ENCODE measurements at places on chromosomes 2 and 18.

GRCh38 chr2:127170021-127170420 lies 50.1 kb downstream of the CYP27C1 start:
- DNase-seq: no peak

- DNase-seq: no peak
Measured at GRCh38 chr18:13558790-13559189, 167.6 kb downstream of the FAM210A start.

DNA sequence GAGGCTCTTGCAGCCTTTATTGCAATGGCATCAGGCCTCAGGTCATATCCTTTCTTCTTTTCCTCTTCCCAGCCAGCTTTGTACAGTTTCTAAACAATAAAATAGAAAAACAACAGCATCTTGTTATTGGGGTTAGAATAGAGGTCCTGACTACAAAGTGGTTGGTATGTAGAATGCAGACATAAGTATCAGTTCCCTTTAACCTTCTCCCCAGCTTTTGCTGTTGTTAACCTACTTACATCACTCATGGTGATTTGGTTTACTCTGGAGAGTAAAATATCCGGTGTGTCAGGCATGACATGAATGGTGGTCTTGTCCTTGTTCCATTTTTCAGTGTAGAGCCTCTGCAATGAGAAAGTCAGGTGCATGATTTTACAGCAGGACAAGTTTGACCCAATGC lies 69.8 kb downstream of the NEB start:
- no peak for DNase-seq

- no peak for DNase-seq
Measured at GRCh38 chr2:205738117-205738968, 56.0 kb downstream of the NRP2 start.

DNA sequence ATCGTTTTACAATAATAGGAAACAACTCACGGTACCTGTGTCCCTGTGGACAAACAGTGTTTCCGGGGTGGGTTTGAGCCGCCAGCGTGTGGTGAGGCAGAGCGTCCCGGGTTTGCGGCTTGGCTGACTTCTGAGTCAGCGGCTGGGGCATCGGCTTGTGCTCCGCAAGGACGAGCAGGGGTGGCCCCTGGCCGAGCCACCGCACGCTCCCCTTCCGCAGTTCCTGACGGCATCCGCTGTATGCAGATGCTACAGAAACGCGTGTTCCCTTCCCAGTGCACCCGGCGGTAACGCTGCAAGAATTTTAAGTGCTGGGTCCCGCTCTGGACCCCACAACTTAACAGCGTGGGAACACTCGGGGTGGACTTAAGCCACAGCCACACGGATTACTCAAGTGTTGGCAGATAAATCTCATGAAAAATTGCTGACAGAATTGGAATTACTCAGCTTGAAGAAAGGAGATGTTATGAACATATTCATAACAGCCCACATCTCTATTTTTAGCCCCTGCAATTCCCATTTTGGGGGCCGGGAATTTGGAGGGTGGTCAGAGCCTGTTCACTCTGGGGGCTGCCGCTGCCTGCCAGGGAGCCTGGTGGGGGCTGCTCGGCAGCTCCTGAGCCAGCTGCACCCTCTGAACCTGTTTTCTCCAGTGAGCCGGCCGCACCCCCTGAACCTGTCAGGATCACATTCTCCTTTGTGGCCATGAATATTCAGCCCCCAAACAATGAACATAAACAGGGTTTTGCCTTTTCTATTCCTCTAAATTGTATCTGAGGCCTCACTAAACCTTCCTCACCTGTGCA lies 12.6 kb upstream of the KCNG2 start:
- DNase-seq: peak; percentile 35

DNA sequence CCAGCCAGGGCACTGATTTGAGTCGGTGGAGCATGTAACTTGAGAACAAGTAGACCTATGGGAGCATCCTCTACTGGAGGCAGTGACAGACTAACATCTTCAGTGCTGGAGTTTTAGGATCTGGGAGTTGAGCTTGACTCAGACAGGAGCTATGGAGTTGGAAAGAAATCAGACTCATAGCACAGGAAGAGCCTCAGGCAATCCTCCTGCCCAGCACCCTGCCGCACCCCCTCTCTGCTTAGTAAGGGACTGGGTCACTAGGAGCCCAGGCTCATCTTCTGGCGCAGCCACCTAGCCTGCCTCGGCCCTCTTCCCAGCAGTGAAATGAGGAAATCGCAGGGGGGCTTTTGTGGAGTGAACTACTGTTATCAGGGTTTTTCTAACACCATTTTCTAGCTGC lies 3.6 kb downstream of the ARID5A start:
- DNase-seq: no peak

DNA sequence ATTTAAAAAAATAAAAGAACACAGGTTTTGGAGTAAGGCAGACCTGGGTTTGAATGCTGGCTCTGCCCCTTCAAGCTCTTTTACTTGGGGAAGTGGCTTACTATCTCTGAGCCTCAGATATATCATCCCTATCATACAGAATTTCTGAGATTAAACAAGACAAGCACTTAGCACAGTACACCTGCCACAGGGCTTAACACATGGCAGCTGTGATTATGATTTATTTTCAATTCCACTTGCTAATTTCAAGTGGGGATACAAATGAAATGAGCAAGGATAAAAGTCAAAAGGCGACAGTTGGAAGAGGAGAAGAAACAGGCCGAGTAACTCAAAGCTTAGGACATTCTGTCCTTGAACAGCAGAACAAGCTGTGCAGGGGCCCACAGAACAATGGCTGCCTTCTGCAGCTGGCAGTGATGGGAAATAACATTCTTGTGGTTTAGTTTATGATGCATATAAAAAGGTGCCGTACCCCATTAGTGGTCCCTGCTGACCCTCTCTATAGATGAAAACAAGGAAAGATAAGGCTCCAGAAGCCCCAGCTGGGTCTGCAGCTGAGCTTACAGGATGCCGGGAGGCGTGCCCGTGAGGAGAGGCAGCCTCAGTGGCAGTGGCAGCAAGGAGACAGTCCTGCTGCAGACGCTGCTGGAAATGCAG lies 45.3 kb downstream of the KIF3C start:
- no peak for DNase-seq

- no peak for DNase-seq
Measured at GRCh38 chr2:190535121-190535439, 558 bp upstream of the NEMP2 start.

DNA sequence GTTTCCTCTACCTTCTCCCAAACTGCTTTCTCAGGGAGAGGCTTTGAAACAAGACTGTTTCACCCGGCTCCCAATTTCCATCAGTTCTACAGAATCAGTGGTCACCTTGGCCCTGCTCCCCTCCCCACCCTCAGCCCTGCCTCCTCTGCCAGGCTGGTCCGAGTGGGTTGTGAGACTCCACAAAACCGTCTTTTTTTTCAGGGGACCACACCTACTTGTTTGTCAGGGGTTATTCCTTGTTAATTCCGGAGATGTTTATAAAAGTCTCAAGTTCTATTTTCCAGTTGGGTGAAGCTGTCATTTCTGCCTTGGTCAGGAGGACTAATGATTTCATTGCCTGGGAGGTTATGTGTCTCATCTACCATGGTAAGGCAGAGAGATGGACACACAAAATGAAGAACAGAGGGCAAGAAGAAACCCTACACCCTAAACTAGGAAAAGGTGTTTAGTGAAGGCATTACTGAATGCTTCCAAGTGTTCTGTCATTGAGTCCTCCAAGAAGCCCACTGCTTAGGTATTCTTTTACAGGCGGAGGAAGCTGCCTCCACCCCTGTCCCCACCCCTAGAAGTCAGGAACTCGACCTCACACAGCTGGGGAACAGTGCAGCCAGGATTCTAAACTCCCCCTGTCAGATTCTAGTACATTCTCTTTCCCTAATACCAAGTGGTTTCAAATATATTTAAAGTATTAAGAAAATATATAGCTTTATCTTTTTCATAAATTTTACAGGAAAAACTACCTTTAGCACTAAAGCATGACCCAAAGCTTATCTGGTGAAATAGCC lies 46.3 kb downstream of the COPS8 start:
- DNase-seq: no peak

DNA sequence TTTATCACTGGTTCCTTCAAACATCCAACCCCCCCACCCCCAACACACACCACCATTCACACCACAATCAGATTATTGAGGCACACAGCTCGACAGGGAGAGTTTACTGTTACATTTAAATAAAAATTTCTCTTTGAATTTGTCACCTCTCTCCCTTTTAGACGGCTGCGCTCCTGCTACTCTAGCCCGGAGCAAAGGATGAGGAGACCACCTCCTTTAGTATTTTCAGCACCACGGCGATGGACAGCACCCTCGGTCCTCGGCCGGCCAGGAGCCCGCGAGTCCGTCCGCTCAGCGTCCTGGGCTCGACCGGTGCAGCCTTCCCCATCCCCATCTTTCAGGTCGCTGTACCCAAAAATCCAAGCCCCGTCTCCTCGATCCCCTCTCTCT lies 892 bp downstream of the CELF4 start:
- peak; percentile 88 for DNase-seq

- no peak for DNase-seq
Measured at GRCh38 chr2:159786938-159787337, 11.1 kb downstream of the CD302 start.

DNA sequence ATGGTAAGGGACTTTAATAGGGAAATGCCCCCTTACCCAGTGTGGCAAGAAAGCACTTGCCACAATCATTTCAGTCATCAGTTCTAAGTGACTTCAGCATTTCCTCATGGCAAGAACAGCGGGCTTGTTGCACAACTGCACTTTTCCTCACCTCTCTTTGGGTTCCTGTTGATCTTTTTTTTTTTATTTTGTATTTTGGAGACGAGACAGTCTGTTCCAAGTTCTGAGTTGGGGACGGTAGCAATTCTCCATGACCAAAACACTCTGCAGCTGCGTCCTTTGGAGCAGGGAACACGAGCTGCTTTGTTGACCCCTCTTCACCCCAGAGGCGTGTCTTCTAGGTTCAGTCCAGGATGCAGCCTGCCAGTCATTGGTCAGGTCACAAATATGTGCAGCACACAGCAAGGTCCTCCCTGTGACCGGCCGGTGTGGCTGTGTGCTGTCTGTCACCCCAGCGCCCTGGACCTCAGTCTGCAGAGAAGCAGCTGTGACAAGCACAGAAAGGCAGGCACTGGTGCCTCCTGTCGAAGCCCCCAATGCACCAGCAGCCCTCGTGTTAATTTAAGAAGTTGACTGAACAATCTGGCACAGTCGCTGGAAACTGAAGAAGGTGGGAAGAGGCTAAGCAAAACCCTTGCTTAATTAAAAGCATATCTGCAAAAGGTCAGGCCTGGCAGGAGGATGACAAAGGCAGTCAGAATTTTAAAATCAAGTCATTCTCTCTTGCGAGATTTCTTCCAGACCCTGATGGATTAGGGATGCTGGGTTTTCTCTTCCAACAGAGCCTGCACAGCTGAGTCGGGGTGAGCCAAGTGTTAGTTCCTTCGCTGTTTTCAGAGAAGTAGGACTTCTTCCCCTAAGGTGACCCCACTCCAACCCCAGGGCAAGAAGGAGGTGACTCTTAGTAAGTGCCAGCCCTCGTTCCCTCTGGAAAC lies 96.7 kb upstream of the COPS8 start:
- DNase-seq: peak; percentile 50

DNA sequence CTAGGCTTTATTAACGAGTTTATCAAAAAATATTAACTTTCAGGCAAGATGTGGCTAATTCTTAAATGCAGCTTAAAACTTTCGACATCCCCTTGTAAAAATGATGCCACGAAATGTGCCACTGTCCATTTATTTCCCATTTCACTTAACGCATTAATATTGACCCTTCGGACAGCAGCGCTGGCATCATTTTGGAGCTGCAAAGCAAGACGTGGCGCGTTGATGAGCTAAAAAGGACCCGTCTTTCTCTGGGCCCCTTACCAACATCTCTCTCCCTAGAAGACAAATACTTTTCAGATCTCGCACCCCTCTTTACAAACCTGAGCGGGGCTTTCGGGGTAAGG lies 367.9 kb downstream of the MTX2 start:
- no peak for DNase-seq

DNA sequence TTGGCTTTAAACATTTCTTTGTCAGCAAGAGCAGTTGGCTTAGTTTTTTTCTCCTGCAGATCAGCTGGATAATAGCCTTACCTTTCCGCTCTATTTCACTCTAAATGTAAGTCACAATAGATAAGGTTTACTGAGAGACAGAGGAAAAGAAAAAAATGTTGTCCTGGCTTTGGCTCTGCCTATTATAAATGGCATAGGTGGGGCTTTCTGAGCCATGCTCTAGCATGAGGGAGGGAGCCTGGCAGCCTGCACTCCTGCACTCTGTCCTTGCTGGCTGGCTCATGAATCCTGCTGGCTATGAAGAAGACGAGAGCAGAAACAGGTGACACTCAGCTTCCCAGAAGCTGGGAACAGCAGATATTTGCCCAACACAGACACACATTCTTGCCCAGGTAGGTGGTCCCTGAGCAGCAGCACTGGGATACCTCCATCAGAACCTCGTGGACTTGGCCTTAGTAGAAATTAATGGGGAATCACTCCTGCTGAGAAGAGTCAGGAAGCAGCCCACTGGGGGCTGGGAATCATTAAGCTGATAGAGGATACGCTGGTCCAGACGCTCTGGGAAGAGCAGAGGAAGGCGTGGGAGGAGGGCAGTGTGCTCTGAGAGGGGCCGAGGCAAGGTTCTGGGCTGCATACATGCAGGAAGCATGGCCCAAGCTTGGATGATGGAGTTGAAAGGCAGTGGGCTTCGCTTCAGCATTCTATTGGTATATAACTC lies 514.4 kb upstream of the HS6ST1 start:
- DNase-seq: no peak

DNA sequence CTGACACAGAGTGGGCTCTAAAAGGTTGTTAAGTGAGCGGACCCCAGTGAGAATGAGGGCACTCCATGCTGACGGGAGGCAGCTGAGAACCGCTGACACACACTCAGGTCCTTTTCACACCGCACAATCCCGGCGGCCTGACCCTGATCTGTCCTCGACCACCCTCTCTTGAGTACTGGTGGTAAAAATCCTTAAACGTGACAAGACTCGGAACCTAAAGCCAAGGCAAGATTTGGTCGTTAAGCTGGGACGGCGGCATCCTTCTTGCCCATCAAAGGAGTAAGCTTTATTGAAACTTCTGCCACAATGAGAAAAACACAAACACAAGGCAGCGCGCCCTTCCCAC lies 569 bp downstream of the TMX3 start:
- DNase-seq: no peak

DNA sequence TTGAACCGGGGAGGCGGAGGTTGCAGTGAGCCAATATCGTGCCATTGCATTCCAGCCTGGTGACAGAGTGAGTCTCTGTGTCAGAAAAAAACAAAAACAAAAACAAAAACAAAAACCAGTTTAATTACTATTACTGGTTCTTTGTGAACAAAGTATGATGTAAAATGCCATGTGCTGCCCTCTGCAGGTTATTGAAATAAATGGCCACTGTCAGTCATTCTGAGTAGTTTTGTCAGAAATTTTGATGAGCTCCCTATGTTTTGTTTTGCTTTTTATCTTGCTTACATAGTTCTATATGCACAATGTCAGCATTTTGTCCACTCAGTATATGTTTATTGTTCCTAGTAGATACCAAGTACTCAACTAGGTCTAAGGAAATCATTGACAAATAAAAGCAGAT lies 423.6 kb upstream of the CHST9 start:
- no peak for DNase-seq

DNA sequence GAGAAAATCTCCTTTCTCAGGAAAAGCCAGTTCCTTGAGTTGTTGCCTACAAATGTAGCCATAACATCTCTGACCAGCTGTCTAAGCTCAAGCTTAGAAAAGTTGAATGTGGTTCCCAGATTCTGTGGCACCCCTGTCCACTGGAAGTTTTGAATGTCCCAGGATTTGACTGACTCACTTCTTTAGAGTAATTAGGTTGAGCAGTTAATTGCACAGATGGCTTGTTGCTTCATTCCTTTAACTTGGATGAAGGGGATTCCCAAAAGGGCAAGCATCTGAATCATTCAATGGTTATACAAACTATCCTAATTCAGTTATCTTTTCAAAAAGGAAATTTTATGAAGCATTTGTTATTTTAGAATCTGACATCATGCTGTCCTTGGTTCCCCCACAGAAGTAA lies 374.7 kb downstream of the LNPK start:
- DNase-seq: no peak
